ENCODE measurements at places on chromosomes 3 and 15. TPM values are rescaled to one million over a fixed set of nuclear protein-coding genes. Genes with fewer than 3 reads are reported as not detected.

SERPINI1 gene
- 5.6 TPM for total RNA-seq

FOXB1 gene
- total RNA-seq: not detected

PTPRG gene
- total RNA-seq: 29.7 TPM

SLC51B gene
- not detected for total RNA-seq

KNG1 gene
- total RNA-seq: 0.43 TPM

AGBL1 gene
- total RNA-seq: not detected

KIF23 gene
- total RNA-seq: 0.70 TPM

CIAO2A gene
- total RNA-seq: 57.9 TPM

Data from Right ventricle myocardium superior (tissue), 1 donor.